ENCODE measurements at places on chromosomes 4 and X. TPM values are rescaled to one million over a fixed set of nuclear protein-coding genes. Genes with fewer than 3 reads are reported as not detected.

Gene SPP1
- 200 TPM for total RNA-seq

Gene PPP1R2C
- not detected for total RNA-seq

Gene CXXC4
- not detected for total RNA-seq

Gene UVSSA
- 3.2 TPM for total RNA-seq

Gene AVPR2
- total RNA-seq, result not detected

Gene ADGRG2
- 11.0 TPM for total RNA-seq

Gene SSX2
- total RNA-seq, result not detected

Gene CSAG2
- not detected for total RNA-seq

Gene FAM133A
- 0.93 TPM for total RNA-seq

Gene SPANXC
- not detected for total RNA-seq

Gene CC2D2A
- total RNA-seq, result 12.4 TPM

Gene TKTL2
- not detected for total RNA-seq

Gene GRPR
- not detected for total RNA-seq

Gene FAM236A
- total RNA-seq, result not detected

Gene RHOXF1
- not detected for total RNA-seq

Gene MRPL1
- total RNA-seq, result 23.4 TPM

Gene TEX13B
- total RNA-seq, result not detected

Gene TMEM47
- total RNA-seq, result 1.2 TPM

Gene SMIM31
- total RNA-seq, result not detected

Gene PNMA6E
- total RNA-seq, result not detected

Gene COX7B
- total RNA-seq, result 712 TPM

Gene FGA
- total RNA-seq, result 16.0 TPM

Gene PAK3
- total RNA-seq, result not detected

Gene IL3RA
- 0.31 TPM for total RNA-seq

Gene PAGE2B
- not detected for total RNA-seq

Gene ARMCX2
- total RNA-seq, result 0.06 TPM

Gene BANK1
- total RNA-seq, result 1.3 TPM

Gene LDOC1
- 80.5 TPM for total RNA-seq

Gene FOXR2
- total RNA-seq, result not detected

Gene INTS6L
- total RNA-seq, result 0.17 TPM

Gene SPACA5
- not detected for total RNA-seq

Gene SERPINA7
- total RNA-seq, result not detected

Gene GYG2
- total RNA-seq, result 3.7 TPM

Gene CSN1S1
- not detected for total RNA-seq

Gene TKTL1
- not detected for total RNA-seq

Gene ZNF280C
- 2.9 TPM for total RNA-seq

Gene SMAD1
- total RNA-seq, result 8.6 TPM

Gene FSTL5
- total RNA-seq, result not detected

Gene GPR143
- 0.30 TPM for total RNA-seq

Gene CFAP99
- total RNA-seq, result not detected

Gene MSN
- 307 TPM for total RNA-seq

Gene PCDH7
- 0.08 TPM for total RNA-seq

Gene NPY5R
- not detected for total RNA-seq

Gene ARHGAP36
- total RNA-seq, result not detected

Gene NAP1L2
- total RNA-seq, result 1.1 TPM

Gene HS3ST1
- total RNA-seq, result 0.59 TPM

Gene IQCM
- total RNA-seq, result not detected

Gene SMR3B
- total RNA-seq, result not detected

Gene G6PD
- 1,294 TPM for total RNA-seq

Gene ZCCHC18
- not detected for total RNA-seq
